ENCODE measurements at places on chromosomes 7 and 10.

DNA sequence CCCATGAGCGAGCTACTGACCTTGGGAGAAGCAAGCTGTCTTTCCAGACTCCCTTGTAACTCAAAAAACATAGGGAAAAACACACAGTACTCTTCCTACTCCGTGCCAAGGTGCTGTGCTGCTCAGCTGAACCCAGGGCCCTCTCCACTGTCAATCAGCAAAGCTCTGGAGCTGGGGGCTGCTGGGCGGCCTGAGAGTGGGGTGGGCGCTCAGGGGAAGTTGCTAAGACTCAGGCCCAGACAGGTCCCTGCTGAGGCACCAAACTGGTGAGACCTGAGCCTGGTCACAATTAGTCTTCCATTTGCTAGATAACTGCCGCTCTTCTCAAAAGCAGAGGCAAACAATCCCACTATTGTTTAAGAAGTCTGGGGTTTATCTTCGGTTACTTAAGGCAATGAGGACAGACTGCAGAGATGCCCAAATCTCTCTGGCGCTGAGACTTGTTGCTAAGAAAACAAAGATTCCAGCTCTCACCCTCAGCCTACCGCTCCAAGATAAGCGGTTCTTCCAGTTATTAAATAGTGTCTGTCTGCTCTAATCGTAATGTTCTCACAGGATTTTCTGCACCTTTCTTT lies 22.0 kb downstream of the STEAP1B start:
- no peak for DNase-seq

DNA sequence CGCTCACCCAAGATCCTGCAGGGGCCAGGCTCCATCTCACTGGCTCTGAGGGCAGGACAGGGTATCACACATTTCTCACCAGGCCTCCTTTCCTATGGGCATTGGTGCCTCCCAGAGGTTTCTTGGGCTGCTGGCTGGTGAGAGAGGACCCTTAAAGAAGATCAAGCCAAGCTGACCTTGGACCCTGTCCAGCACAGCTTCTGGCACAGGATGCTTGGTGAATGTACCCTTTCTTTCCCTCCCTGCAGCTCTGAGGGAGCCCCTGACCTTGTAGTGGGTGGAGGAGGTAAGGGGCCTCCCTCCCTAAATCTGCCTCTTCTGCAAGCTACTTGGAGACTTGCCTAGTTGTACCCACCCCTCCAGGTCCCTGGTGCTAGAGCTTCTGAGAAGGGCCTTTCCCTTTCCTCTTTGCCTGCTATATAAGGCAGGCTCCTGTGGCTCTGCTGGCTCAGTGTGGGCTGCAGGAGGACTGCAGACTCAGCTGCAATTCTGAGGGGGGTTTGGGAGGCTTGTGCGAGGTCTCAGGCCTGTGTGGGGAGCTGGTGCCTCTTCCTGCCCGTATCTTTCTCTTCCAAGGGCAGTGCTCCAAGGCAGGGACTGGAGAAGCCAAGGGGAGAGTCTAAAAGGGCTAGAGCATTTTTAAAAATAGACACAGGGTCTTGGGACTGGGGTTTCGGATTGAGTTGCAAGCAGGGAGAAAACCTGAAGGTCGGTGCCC lies 11.7 kb upstream of the TRIM8 start:
- DNase-seq = no peak

DNA sequence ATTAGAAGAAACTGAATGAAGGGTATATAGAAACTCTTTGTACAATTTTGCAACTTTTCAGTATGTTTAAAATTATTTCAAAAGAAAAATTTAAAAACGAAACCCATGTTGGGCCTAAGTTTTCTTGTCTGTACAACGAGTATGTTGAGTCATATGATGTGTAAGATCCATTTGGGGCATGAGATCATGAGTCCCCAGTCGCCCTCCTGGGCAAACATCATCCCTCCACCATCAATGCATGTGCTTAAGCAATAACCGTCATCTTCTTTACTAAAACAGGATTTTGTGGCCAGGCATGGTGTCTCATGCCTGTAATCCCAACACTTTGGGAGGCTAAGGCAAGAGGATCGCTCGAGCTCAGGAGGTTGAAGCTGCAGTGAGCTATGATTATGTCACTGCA lies 54.2 kb upstream of the CDCA7L start:
- DNase-seq = no peak

GRCh38 chr10:76037531-76038155 lies 606.2 kb downstream of the LRMDA start:
- no peak for DNase-seq

DNA sequence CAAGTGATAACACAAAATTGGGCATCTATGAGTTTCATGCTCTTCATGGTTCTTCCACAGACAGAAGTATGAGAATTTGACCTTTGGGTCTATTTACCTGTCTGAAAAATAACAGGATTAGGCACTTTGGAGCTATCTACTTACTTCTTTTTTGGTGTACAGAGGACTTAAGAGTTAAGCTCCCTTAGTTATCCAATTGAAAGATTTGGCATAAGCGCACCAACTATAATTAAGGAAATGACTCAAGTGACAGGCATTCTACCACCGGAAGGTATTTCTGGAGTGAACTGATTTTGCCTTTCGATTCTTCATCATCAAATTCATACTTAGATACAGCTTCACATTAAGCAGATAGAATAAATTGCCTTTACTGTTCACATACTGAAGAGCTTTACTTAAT lies 43.9 kb downstream of the IFIT5 start:
- DNase-seq = no peak

- no peak for DNase-seq
These were observed 109.3 kb downstream of the ICA1 start for GRCh38 chr7:8152489-8153192.

- DNase-seq = no peak
These were observed 294.9 kb downstream of the GLRX3 start for GRCh38 chr10:130430852-130431704.

DNA sequence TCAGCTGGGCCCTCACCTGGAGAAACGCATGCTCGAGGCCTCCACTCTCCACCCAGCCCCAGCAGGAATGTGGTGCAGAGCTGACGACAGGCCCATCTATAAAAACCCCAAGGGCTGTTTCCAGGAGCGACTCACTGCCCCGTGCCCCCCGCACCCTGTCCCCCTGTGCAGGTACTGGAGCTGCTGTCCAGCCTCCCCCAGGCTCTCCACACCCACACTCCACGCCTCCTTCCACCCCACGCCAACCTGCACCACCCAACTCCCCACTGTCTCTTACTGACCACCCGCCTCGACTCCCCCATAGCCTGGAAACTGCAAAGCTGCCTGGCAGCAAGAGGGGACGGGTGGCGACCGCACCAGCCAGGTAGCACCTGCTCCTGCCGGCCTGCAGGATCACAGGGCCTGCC lies 43.3 kb downstream of the DIP2C start:
- no peak for DNase-seq

DNA sequence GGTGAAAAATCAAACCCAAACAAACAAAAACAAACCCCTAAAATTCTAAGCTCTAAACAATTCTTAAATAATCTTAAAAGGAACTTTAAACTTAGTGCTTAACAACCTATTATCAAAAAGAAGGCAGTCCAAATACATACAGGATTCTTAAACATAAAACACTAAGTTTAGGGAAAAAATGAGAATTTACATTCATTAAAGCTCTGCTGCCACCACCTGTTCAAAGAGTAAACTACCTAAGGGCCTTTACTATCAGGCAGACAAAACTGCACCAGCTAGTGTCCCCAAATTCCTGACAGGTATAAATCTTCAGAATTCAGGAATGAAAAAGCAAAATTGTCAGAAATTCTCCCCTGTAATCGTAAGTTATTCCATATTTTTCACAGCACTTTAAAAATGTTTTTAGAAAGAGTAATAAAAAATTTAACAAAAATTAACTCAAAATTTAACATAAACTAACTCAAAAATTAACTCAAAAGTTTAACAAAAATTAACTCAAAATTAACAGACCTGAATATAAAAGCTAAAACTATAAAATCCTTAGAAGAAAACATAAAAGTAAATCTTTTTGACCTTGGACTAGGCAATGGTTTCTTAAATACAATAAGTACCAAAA lies 55.1 kb downstream of the PDZD8 start:
- no peak for DNase-seq

DNA sequence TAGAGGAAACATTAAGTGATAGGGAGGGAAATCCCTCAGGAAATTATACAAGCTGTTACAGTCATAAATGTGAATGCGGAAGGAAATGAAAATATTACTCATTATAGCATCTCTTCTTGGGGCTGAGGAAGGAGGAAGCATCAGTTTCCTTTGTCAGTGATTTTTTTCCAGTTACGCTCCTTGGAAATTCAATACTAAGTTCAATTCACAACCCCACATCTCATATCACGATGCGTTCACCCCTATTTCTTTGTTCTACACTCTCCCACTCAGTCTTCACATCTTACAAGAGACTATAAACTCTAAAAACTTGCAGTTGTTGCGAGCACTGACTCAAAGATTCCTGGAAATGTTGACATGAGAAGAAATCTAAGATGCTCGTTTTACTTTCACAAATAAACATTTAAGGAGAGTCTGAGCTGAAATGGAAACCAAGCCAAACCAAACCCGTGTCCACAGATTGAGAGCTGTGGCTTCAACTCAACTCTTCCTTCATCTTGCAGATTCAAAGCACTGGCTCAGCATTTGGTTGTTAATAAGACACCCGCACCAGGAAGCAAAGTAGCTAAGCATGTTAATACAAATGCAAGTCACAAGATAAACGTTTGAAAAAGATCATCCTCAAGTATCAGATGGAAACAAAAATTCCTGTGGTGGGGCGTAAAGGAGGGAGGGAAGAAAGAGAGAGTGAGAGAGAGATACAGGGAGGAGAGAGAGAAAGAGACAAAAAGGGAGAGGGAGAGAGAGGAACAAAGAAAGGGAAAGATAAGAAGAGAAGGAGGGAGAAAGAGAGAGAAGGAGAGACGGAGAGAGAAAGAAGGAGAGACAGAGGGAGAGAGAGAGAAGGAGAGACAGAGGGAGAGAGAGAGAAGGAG lies 150.0 kb upstream of the RSU1 start:
- DNase-seq = no peak

DNA sequence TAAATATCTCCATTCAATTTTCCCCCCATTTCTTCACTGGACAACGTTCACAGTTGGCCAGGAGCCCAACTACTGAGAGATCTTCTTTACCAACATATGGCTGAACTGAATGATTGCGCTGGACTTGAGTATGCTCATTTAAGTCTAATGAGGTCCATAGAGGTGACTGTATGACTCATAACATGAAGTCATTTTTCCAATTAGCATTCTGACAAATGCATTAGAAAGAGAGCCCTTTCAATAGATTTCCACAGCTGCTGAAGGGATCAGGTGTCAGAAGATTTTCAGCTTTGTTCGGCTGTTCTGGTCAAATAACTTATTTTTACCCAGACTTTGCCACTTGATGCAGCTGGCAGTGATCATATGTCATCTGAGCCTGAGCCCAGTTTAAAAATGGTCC lies 438.0 kb downstream of the ETV1 start:
- no peak for DNase-seq

GRCh38 chr7:69429911-69430383 lies 168.3 kb upstream of the AUTS2 start:
- DNase-seq = no peak

DNA sequence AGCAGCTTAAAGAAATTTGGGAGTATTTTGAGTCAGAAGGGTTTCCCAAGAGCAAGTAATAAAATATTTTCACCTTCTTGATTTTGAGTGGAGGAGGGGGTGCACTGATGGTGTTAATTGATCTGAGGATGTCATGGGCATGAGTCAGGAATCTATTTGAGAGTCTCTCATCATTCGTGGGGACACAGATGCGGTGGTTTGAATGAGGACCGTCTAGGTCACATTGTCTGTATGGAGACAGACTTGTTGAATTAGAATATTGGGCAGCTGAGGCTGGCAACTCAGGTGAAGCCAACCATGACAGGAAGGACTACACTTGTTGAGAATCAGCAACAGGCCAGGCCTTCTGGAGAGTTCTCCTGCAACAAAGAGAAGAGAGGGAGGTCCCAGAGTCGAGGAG lies 127.0 kb downstream of the INSYN2A start:
- no peak for DNase-seq

GRCh38 chr10:69100136-69100872 lies 12.4 kb downstream of the SRGN start:
- DNase-seq = no peak

GRCh38 chr10:48894911-48895802 lies 44.5 kb downstream of the LRRC18 start:
- DNase-seq = no peak

DNA sequence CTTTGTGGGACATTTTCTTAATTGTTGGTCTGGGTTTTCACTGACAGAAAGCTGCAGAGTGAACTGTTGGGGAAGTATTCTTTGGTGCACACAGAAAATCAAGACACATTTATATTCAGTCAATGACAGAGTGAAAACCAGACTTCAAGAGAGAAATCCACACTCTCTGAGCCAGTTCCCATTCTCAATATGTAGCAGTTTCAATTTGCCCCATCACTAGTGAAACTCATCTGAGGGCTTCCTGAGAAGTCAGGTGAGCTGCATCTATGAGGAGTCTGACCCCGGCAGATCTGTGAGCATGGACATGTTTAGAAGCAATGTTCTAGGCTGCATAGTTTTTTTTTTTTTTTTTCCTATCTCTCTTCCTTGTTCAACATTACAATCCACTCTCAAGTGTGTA lies 163.7 kb upstream of the AHR start:
- no peak for DNase-seq

- no peak for DNase-seq
These were observed at the start of gene FASTK for GRCh38 chr7:151080522-151081169. Gene FASTK (minus strand): TSS chr7:151080809. CDS start chr7:151080766, 43 bp downstream.

GRCh38 chr10:46318799-46319198 lies 32.0 kb downstream of the ANTXRL start:
- DNase-seq = no peak

- no peak for DNase-seq
These were observed 19.4 kb downstream of the INPP5A start for GRCh38 chr10:132556994-132557441.

DNA sequence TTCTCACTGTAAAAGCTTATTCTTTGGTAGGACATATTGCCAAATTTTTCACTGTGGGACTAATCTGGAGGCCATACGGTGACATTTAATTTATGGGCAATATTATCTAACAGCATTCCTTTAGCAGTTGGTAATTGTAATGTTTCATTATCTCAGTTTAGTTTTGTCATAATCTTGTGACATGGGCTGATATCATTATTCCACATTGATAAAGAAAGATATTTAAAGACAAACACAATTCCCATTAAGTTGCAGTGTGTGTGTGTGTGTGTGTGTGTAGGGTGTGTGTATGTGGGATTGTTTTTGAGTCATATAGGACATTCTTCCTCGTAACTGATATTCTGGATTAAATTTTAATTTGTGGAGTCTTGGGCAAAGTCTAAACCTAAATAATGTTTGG lies 238.5 kb downstream of the PRKG1 start:
- DNase-seq = no peak

GRCh38 chr10:79135790-79136189 lies 67.0 kb downstream of the ZMIZ1 start:
- no peak for DNase-seq

- no peak for DNase-seq
These were observed 47.7 kb upstream of the WAPL start for GRCh38 chr10:86569335-86569734.

- no peak for DNase-seq
These were observed 370.2 kb downstream of the NRG3 start for GRCh38 chr10:82245157-82245556.
